ENCODE measurements at places on chromosomes 1 and 21.
A peak's percentile ranks its signal among the peaks of the same experiment; 100 is the strongest.

- no peak for DNase-seq
These were observed 61.8 kb upstream of the TTLL7 start for GRCh38 chr1:84060781-84061180.

DNA sequence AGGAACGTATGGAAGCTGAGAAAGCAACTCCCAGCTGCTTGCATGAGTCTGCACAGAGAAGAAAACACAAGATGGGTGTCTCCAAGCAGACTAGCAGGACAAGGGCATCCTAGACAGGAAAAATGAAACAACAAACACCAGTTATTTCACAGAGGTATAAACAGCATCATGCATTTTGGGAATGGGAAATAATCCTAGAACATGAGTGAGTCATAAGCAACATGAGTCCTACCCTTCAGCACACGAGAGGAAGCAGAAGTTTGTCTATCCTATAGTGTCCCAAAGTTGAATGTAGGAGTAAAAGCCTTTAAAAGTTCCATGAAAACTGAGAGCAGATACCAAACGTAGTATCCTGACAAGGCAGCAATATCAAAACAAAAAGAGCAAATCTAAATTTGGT lies 11.3 kb upstream of the FRRS1 start:
- no peak for DNase-seq

- no peak for DNase-seq
These were observed 3.4 kb upstream of the FTCD start for GRCh38 chr21:46158666-46159300.

GRCh38 chr1:22319608-22320007 lies 132.0 kb upstream of the ZBTB40 start:
- no peak for DNase-seq

DNA sequence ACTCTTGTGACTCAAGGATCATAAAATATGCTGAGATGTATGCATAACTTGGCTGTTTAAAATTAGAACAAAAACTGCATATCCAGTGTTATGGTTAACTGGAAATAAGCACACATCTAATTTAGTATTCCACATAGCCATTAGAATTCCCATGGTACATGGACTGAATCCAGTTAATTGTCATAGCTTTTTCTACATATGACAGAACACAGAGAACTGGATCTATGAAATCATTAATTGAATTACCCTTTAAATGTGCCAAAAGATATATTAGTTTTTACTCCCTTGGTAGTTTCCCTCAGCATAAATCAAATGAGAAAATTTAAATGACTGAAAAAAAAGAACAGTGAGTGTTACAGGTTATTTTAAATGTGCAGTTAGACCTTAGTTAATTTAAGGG lies 395.9 kb downstream of the NCAM2 start:
- no peak for DNase-seq

DNA sequence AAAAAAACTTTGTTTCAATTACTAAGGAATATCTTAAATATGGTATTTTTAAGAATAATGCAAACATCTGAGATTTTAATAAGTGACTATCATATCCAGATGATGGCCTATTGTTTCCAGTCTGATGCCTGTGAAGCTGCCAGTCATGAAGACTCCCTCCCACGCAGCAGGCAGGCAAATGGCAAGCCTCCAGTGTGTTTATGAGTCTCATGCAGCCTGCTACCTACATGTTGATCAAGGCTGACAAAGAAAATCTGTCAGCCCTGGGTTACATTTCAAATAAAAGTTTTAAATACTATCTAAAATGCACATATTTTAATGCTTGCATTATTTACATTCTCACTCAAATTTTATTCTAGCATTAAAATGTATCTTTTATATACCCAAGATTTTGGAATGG lies 137.6 kb upstream of the RNPC3 start:
- DNase-seq = peak; percentile 1

DNA sequence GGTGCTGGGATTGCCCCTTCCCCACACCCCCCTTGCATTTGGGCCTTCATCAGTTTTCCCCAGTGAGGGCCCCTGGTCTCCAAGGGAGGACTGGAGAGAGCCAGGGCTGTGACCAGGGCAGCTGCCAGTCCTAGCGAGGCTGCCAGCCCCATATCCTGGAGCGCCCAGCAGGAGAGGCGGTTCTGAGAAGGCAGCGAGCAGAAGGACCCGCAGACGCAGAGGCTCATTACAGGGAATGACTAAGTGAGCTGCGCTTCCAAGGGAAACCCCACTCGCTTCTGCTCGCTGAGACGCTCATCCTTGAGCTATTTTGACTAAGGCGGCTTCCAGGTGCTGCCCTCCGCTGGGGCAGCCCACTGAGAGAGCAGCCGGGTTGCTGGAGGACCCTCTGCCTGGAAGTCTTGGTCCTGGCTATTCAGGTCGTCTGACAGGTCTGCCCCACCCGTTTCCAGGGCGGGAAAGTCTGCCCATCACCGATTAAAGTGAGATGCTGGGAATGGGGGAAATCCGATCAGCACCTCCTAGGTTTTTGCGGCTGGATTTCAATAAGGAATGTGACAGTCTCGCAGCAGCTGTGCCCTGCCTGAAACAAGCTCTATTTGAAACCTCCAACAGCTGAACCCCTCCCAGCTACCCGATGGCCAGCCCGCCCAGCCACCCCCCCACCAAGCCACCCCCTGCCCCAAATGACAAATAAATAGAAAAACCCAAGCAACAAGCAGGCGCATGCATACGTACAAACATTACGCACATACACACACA lies 2.8 kb downstream of the KCNN3 start:
- no peak for DNase-seq

DNA sequence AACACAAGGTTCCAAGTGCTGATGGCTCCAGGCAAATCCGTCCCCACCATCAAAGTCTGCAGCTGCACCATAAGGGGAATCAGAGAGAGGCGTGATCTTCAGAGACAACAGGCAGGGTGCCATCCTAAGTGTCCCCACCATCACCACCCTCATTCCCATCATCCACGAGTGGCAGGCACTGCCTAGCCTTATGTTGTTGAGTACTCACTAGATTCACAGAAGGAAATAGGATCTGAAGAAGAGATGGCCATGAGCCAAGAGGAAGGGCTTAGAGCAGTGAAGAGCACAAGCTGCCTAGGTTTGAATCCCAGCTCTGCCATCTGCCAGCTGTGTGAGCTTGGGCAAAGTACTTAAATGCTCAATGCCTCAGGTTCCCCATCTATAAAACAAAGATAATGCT lies 207.3 kb upstream of the CSF3R start:
- DNase-seq = no peak

GRCh38 chr1:200369131-200369530 lies 40.7 kb downstream of the ZNF281 start:
- DNase-seq = no peak

- DNase-seq = no peak
These were observed 295.2 kb downstream of the LRRC7 start for GRCh38 chr1:69862906-69863305.

GRCh38 chr1:182716740-182717720 lies 32.6 kb upstream of the RGS8 start:
- DNase-seq = no peak

DNA sequence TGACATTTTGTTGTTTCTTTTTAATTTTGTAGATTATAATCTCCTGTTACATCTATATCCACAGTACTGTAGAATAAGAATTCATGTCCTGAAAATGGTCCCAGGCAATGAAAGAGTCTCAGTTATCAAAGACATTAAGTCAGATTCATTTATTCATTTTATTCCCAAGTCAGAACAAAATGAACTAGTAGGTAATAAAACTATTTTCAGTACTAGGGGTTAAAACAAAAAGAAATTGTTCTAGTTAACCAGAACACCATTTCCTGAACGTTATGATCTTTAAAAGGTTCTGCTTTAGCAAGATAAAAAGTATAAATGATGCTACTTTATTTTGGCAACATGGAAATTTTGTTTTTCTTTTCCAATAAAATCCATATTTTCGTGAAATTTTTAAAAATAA lies 6.8 kb upstream of the DYNLT5 start:
- DNase-seq = no peak

DNA sequence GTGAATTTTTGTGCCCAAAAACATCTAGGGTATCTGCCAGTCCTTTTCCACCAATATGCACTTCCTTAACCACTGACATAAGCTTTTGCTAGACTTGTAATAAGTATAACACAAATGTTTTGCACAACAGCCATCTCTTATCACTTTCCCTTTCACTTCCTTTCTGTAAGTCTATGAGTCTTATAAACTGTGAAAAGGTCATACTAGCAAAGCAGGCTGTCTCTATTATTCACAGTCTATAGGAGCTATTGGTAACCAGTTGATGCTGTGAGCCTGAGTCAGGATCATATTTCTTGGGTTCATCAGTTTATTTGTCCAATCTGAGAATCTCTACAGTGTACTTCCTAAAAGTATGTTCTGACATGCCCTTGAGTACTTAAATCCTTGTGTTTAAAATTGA lies 172.6 kb downstream of the CHRM3 start:
- no peak for DNase-seq

GRCh38 chr1:86472767-86473166 lies 4.0 kb downstream of the CLCA1 start:
- DNase-seq = no peak

- DNase-seq = no peak
These were observed 63.8 kb downstream of the TGFB2 start for GRCh38 chr1:218408942-218409341.

DNA sequence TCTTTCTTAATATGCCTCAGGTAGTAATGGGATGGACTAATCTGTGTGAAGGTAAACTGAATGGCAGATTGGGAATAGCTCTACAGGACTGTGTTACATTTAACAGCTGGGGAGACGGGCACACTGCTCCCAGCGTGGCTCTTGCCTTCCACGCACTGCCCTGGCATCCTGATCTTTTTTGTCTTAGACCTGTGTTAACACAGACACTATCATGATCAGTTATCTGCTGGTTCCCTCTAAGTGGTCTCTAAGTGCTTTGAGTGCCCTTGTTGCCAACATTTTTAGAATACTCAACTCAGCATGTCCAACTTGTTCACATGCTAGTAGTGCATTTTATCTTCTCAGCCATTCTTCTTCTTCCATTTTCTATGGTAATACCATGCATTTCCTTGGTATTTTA lies 208.1 kb downstream of the RYR2 start:
- DNase-seq = no peak

DNA sequence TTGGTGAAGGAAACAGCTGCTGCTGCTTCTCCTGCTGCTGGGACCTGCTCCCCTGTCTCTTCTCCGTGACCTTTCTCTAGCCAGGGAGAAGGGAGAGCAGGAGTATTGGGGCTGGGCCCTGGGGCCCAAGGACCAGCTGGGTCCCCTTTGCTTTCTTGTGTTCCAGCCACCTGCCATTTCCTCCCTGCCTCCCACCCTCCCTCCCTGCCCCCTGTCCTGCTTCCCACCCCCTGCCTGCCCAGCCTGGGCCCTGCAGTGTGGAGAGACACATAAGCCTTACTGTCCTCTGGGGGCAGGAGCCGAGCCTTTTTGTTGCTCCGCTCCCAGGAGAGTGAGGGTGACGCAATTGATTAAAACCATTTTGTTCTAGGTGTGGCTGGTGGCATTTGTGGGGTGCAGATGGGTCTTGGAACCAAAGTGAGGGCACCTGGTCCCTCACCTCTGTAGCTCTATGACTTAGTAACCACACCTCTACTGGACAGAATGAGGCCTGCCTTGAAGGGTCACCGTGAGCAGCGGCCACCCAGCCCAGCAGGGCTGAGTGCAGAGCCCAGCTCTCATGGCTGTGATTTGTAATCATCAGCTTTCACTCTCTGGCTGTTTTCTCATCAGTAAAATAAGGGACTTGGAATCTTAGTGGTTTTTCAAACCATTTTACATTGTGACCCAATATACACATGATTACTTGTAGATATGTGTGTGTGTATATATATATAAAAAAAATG lies 13.9 kb upstream of the TMEM222 start:
- no peak for DNase-seq

GRCh38 chr1:44035726-44036408 lies 4.6 kb upstream of the SLC6A9 start:
- no peak for DNase-seq

- no peak for DNase-seq
These were observed 220.7 kb upstream of the HOOK1 start for GRCh38 chr1:59593798-59594790.

- DNase-seq = no peak
These were observed 31.7 kb downstream of the RUNX3 start for GRCh38 chr1:24898152-24898908.

DNA sequence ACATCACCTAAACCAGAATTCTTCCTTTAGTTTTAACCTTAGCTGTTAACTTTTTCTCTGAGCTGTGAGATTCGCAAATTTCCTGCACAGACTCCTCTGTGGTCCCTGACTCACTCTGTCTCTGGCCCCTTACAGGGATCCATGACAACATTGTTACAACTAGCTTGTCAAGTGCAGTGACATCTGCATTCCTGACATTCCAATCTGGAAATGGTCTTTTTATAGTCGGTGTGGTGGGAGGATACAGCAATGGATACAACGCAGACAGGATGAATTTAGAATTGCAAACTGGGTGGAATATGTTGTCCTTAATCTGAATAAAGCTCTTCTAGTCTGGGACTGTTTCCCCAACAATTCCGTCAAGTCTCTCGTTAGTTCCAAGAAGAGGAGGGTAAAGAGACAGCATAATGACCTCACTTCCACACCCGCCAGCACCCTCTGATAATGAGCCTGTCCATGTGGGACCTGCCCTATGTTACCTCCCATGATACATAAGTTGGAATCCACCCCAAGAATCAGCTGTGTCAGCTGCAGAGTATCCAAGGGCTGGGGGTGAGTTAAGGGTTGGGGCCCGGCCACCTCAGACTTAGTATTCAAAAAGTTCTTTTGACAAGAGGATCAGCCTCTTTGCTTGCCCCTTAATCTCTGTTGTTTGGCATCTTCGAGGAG lies 49.4 kb downstream of the ILDR2 start:
- DNase-seq = peak; percentile 27

- no peak for DNase-seq
These were observed 18.0 kb upstream of the VSIG8 start for GRCh38 chr1:159880430-159880829.

DNA sequence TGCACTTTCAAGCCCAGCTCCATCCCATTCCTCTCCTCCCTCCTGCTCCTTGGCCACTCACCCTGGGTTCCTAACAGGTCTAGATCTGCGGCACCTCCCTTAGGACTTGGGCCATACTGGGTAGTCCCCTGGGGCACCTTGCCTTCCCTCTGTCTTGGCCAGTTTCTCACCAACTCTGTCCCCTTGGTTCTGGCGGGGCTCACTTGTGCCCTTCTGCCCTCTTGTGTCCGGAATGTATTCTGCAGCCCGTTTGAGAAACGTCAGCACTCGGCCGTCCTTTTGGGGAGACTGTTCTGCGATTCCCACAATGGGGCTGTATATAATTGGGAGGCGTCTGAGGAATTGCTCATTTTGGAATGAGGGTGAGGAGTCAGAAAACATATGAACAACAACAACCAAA lies 162.4 kb downstream of the ZSCAN20 start:
- DNase-seq = no peak

GRCh38 chr1:84069236-84069845 lies 70.4 kb upstream of the TTLL7 start:
- DNase-seq = no peak

- no peak for DNase-seq
These were observed 20.9 kb upstream of the TMEM222 start for GRCh38 chr1:27301052-27301422.

DNA sequence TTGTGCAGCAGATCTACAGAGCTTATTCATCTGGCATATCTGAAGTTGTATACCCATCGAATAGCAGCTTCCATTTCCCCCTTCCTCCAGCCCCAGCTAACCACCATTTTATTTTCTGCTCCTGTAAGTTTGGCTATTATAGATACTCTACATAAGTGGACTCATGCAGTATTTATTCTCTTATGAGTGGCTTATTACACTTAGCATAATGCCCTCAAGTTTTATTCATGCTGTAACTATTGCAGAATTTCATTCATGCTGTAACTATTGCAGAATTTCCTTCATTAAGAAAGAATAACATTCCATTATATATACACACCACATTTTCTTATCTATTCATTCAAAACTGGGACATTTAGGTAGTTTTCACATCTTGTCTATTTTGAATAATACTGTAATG lies 30.5 kb upstream of the IFI16 start:
- DNase-seq = no peak

- peak; percentile 52 for DNase-seq
These were observed 459.2 kb upstream of the RUNX1 start for GRCh38 chr21:35508139-35508888.

Measured in AG09309 (cell line).